ENCODE measurements at places on chromosomes 12 and 14. TPM values are rescaled to one million over a fixed set of nuclear protein-coding genes. Genes with fewer than 3 reads are reported as not detected.

Gene RFX4
- polyA plus RNA-seq = 0.23 TPM

- peak; percentile 30 for DNase-seq
Measured at GRCh38 chr12:121494093-121494787, 86.6 kb downstream of the KDM2B start.

- DNase-seq = no peak
Measured at GRCh38 chr14:90755661-90756304, 60.4 kb downstream of the TTC7B start.

Gene TMEM119
- 4.0 TPM for polyA plus RNA-seq

DNA sequence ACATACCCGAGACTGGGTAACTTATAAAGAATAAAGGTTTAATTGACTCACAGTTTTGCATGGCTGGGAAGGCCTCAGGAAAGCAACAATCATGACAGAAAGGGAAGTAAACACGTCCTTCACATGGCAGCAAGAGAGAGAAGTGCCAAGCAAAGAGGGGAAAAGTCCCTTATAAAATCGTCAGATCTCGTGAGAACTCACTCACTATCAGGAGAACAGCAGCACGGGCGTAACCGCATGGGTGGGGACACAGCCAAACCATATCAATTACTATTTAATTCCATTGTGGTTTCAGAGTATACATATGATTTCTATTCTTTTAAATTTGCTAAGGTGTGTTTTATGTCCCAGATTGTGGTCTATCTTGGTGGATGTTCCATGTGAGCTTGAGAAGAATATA, 117.9 kb downstream of the SCAF11 start:
- no peak for DNase-seq

GRCh38 chr12:104473374-104473983, 16.7 kb downstream of the CHST11 start:
- peak; percentile 71 for DNase-seq

DNA sequence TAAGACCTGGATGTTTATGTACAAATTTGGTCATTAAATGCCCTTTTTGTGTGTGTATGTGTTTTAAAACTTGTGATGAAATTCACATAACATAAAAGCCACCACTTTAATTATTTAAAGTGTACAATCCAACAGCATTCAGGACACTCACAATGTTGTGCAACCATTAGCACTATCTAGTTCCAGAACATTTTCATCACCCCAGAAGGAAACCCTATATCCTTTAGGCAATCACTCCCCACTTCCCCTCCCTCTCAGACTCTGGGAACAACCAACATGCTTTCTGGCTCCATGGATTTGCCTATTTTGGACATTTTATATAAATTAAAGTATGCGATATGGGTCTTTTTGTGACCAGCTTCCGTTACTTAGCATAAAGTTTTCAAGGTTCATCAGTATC, 124.6 kb downstream of the TTC7B start:
- no peak for DNase-seq

DNA sequence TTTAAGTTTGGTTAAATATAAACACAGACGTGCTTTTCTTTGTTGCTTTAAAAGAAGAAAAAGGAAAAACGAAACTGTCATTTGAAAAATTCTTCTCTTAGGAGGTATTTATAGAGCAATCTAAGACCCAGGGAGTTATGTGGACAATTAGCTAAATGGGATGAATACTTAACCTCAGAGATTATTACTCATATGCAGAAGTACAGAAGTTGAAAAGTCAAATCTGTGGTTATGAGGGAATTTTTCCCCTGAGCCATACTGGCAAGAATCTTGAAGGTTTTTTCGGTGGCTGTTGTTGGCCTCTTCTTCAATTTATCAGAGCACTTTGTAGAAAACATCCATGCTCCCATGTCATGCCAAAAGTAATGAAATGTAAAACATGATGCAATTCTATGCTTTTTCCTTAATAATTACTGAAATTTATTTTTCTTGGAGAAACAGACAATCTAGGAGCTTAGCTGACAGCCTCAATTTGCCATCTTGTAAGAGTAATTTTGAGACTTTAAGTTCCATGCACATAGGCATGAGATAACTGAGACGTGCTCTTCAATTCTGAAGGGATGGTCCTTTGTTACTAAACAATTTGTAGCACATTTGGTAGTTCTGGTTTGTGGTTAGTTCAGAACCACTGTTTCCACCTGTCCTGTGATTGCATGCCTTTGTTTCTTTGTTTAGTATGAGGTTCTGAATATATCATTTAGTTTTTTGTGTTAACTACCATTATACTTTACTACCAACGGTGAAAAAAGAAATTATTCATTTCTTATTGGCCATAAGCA, 126.6 kb downstream of the BCAT1 start:
- no peak for DNase-seq

DNA sequence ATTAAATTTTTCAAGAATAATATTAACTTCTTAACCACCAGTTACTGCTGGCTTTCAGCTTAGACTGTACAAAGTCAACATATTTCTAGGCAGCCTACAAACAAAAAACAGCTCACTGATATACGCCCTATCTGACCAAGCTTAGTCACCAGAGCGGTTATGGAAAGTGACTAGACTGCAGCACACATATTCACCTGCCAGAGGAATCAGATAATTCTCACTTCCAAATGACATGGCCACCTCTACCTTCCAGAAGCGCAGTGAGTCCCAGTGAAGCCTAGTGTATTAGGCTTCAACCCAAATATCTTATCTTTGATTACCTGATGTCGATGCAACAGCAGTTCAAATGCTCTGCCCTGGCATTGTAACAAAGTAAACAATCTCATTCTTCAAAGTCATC, 8.5 kb downstream of the STXBP6 start:
- no peak for DNase-seq

Gene ST8SIA1
- polyA plus RNA-seq = 2.3 TPM

DNA sequence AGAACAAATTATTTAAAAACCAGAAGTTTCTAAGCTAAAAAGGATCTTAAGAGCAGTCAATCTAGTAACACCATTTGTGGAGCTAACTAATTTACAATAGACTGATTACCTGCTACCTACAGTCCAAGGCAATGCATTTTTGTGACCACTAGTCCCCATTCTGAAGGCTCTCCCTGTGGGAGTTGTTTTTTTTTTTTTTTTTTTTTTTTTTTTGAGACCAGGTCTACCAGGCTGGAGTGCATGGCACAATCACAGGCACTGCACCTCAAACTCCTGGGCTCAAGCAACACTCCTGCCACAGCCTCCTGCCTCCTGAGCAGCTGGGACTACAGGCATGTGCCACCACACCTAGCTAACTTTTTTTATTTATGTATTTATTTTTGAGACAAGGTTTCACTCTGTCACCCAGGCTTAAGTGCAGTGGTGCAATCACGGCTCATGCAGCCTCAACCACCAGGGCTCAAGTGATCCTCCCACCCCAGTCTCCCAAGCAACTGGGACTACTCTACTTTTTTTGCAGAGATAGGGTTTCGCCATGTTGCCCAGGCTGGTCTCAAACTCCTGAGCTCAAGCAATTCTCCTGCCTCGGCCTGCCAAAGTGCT, 3.9 kb downstream of the GNPTAB start:
- DNase-seq = no peak

DNA sequence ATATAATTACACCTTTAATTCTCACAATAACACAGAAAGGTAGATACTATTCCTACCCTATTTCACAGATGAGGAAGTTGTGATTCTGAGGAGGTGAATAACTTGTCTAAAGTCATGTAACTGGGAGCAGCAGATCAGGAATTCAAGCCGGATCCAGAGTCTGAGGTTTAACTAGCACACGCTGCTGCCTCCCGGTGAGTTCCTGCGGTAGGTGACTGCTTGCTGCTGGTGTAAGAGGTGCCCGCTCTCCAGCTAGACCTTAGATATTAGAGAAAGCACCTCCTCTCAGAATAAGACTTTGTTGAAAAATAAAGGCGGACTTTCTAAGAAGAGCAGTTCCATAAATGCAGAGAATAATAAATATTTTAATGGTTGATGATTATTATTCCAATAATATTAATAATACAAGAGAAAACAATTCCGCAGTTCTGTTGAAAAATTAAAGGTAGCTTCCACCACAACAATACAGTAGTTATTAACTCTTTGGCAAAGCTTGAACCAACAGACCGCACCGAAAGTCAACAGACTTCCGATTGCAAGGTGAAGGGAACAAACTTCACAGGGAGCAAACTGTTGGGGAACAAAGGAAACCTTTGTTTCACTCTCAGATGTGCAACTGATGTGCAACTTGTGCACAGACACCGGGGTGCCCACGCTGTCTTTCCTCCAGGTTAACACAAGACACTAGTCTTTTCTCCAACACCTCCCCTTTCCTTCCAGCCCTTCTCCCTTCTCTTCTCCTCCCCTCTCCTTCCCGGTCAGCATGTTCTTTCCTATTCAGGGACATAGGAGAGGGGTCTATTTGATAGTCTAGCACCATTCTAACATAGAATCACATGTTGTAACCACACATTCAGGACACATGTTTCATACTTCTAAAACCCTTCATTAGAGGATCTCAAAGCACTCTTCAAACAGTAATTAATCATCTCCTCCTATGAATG, 73.2 kb upstream of the EGLN3 start:
- no peak for DNase-seq

DNA sequence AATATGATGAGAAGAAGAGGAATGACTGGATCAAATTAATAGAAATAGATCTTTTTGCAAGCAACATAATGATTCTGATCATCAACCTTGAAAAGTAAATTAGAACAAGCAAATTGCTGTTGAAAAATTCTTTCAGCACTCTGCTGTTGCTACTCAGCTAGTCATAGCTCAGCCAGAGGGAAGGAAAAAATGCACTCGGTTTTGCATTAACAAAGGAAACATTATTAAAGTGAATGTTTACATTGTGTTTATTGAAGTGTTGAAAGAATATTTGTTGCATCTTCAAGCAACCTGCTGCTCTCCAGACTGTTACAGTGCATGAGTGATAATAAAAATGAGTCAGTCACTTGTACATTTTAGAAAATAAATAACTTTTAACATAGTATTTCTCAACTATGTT, 26.5 kb downstream of the AP5M1 start:
- no peak for DNase-seq

DNA sequence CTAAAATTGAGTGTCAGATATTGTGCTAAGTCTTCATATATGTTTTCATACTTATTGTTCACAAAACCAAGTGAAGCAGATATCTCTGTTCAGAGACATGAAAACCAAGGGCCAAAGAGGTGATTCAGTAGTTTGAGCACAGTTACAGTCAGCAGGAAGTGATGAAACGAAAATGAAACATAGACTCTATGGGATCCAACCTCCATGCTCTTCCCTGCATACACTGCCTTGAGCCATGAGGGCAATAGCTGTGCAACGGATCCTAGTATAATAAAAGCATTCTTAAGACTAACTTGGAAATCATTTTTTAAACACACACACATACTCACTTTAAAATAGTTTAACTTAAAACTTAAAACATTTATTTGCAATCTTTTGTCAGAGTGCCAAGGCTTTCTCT, 27.9 kb downstream of the ESR2 start:
- no peak for DNase-seq

Gene IGF1
- polyA plus RNA-seq = 5.7 TPM

Gene CHMP4A
- polyA plus RNA-seq = 151 TPM

DNA sequence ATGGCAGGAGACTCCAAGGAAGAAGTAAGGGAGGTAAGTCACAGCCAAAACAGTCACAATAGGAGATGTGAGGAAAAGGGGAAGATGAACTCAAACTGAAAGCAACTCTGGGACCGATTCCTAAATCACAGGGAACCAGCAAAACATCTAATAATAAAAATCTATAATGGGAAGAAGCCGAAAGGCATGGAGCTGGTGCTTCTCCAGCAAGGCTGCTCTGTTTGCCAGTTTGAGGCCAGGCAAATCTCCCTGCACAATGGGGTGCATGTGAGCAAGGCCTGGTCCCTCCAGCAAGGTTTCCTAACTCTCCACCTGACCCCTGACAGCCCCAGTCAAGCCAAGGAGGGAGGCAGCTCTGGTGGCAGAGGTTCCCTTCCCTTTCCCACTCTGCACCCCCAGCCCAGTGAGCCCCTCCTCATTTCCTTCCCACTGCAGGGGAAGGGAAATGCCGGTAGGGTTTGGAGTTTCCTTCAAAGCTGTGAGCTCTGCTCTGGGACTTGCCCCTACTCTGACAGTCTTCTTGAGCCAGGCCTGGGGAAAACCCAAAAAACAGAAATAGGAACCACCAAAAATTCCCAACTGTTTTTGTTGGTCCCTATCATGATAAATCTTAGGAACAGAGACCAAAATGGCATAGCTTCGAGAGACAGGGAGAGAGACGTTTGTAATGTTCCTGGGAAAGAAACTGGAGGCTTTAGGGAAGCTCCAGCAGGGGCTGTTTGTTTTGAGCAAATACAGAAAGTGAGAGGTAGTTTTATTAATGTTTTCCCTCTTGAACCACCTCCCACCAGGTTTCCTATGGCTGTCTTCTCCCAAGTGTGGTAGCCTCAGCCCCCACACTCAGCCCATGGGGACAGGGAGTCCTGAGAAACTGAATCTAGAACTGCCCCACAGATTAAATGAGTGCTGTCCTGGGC, 34.6 kb downstream of the FMNL3 start:
- DNase-seq = no peak

Gene PPP1R3E
- 43.1 TPM for polyA plus RNA-seq

- no peak for DNase-seq
Measured at GRCh38 chr14:98931126-98931525, 340.9 kb downstream of the BCL11B start.

DNA sequence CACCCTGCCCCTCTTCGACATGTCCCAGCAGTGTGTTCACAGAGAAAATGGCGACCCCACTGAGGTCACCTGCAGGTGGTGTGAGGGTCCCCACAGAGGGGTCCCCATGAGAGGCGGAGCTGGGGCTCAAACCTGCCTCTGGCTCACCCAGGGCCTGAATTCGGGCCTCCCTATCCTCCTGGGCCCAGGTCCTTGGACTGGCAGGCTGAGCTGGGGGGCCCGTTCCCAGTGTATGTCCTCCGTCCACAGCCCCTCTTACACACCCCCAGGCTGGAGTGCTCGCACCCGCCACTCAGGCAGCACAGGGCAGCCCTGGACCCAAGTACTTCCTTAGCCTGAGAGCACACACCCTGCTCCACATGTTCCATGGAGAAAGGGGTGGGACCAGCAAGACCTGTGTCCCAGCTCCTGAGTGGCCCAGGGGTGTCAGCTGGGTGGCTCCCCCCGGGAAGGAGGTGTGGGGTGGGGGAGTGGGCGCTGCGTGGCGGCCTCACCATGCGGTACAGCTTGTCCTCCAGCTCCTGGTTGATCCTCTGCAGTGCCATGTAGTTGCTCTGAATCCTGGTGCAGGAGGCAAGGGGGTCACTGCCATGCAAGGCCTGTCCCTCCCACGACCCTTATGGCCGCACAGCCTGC, 42.6 kb downstream of the BEGAIN start:
- no peak for DNase-seq

Gene RBP5
- 12.0 TPM for polyA plus RNA-seq
